Activated CD4-positive, CD25-positive, alpha-beta regulatory T cell (primary cell): ENCODE measurements at places on chromosomes 7 and 10.

GRCh38 chr10:77604063-77604462, 33.5 kb downstream of the KCNMA1 start:
- no peak for DNase-seq

GRCh38 chr7:39647816-39648215, 24.4 kb downstream of the RALA start:
- no peak for DNase-seq

GRCh38 chr10:105950410-105950809, 1214.1 kb downstream of the SORCS1 start:
- no peak for DNase-seq

GRCh38 chr7:117249696-117250095, 73.2 kb downstream of the WNT2 start:
- no peak for DNase-seq

DNA sequence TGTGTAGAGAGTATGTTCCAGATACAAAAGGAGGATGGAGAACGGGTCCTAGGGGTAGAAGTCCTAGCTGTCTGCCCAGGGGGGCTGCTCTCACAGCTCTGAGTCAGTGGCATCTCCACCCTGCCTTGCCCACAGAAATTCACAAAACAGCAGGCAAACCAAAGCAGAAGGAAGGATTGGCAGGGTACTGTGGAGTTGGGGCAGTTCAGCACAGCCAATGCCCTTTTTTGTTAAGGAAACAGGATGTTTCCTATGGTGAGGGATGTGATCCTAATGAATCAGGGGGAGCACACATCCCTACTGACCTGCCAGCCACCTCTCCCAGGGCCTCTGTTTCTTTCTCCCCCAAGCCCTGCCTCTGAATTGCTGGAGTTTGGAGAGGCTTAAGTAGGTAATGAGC, 457.6 kb downstream of the PLXNA4 start:
- DNase-seq, result no peak

GRCh38 chr7:64045301-64046040, at the start of gene ZNF727:
Gene ZNF727 (plus strand): TSS chr7:64045434. CDS start chr7:64045622, 188 bp downstream.
- no peak for DNase-seq

DNA sequence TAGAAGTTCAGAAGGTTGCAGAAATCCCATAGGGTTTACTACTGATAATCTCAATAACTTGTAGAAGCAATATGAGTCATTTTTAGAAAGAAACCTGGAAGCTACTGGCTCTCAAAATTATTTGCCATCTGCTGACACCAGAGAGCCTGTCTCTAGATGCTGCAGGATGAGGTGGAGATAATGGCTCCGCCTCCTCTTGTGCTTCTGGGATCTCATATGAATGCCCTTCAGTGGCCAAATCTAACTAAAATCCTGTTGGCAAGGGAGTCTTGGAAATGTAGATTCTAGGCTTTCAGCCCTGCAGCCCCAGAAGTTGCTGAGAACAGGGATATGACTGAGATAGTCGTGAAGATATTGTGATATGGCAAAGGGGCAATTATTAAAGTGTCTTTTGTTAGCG, 348.1 kb downstream of the CCSER2 start:
- no peak for DNase-seq

DNA sequence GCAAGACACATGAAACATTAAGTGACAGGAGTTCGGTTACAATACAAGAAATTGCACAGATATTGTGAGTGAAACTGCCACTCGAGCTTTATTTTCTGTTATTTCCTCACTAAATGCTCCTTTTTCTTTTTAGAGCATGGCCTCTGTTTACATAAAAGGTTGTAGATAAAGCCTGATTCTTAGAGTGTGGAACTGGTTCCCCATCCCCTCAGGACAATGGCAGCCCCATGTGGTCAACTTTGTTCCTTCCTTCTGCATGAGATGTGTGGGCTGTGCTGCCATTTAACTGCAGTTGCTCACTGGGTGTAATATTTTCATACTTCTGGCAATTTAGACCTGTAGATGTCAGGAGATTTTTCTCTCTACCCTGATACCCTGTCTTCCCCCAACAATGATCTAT, 70.2 kb downstream of the LRGUK start:
- no peak for DNase-seq

DNA sequence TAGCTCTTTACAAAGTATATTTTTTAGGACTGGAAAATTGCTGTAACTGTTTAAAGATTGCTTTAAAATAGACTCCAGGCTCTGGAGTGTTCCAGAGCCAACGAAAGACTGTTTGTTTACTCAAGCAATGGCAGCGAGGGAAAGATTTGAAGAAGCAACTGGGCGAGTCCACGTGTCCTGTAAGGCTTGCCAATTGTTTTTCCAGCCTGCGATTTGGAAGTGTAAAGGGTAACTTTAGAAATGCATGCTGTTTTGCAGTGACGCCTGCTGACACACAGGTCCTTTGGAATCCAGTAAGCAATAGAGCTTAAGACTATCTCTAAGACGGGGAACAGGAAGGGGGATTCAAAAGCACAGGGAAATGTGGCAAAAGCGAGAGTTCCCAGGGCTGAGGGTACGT, 55.8 kb downstream of the TACC2 start:
- no peak for DNase-seq

DNA sequence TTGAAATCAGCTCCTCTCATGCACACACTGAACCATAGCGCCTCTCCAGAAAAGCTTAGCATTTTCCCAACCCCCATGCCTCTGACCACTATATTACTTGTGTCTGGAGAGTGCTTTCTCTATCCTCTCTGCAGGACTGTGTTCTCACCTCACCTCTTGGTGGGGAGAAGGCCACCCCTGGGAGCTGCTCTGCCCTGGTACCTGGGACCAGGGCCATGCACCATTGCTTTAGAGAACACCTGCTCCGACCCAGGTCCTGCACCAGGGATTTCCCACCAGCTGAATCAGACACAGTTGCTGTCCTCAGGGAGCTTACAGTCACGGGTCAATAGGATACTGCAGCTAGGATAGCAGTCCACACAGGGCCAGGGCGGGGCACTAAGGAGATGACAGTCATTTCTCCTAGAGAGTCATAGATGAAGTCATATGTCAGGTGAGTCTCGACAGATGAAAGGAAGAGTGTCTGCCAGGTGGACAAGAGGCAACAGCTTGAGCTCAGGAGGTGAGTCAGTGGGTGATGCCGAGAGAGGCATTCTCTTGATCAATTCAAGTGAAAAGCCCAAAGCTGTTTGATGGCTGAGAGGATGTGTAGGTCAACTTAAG, 619 bp upstream of the LMTK2 start:
- no peak for DNase-seq

- no peak for DNase-seq
These were observed 32.1 kb upstream of the RHEB start for GRCh38 chr7:151551820-151552219.

DNA sequence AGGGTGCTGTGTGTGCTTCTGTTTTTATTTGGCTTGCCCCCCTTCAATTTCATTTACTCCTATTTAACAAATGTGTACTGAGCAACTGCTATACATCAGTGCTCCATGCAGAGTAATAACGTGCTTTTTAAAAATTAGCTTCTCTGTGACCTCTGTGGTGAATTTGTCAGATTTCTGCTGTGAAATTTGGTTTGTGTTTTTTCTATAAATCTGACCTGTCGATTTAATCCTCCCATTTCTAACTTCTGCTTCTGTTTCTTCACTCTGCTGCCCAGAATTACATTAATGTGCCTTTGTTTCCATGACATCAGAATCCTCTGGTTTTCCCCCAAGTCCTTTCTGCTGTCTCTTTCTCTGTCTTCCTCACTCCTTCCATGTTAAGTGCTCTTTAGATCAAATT, 123.8 kb upstream of the CACNA2D1 start:
- DNase-seq, result no peak

DNA sequence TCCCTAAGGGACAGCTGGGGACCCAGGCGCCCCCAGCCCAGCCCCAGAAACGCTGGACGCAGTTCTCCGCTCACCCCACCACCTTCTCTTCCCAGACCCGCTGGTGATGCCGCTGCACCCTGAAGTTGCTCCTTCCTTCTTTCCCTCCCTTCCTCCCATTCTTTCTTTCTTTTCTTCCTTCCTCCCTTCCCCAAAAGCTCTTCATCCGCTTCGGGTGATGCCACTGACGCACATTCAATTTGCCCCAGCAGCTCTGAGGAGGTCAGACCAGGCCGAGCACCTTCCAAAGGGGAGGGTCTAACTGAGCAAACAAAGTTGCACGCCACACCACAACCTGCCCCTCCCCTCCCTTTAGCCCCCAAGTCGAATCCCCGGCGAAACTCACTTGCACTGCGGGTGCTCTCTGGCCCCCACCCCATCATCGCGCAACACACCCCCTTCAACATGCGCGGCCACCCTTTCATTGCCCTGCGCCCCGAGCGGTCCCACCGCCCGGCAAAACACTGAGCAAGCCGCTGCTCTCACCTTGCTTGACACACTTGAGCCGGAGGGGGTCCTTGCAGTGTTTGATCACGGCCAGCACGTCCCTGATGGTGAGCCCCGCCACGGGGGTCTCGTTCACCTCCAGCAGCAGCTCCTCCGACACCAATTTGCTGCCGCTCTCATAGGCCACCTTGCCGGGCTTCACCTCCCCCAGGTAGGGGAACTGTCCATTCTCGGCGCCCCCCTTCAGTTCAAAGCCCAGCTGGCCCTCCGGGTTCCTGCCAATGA, 787 bp downstream of the MAGI2 start:
- no peak for DNase-seq

GRCh38 chr10:49001870-49002672, 62.4 kb upstream of the LRRC18 start:
- DNase-seq, result no peak

- DNase-seq, result no peak
These were observed 33.8 kb downstream of the MAP3K8 start for GRCh38 chr10:30467651-30468338.

DNA sequence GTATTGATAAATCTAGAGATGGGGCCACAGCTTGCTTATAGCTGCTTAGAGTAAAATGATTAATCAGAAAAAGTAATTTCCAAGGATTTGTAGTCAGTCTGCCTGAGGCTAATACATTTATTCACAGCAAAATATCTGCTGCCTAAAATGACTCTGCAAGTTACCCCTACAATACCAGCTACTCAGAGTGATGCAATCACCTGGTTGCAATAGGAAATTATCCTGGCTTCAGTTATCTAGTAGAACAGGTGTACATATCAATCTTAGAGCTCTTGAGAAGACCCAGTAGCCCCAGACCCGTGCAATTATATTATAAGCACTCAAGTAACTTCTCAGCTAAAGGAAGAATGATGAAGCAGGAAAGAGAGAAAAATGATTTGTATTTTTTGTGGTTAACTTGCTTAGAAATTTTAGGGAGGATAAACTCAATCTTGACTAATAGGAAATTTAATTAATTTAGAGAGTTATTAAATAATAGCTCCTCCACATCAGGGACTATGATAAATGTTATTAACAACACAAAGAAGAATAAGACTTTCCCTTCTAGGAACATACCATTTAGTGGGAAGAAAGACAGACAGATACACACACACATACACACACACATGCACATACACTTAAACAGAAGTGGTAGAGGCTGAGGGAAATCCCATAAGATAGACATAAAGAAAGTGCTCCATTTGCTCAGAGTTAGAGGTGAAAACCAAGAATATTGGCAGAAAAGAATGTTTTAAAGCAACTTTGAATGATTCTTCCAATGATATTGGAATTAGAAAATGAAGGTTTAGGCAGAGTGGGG, 140.4 kb upstream of the PRSS1 start:
- DNase-seq, result no peak

GRCh38 chr7:34354899-34355298, 303.1 kb upstream of the NPSR1 start:
- no peak for DNase-seq

DNA sequence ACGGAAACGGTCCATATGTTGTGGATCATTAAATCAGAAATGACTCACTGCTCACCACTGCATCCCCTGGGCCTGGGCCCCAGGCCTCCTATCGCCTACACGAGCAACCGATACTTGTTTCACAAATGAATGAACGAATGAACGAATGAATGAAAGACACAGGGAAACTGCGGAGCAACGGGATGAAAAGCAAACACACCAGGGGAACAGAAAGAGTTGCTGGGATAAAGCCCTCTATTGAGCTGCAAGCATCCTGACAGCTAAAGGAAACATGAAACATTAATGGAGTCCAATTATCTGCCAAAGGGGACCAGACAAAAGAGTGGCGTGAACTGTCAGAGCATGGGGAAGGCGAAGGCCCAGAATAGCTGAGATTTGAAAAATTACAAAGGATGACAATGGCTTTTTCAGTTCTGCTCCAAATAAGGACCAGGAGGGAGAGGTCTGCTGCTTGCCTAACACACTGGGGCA, 92.1 kb downstream of the GRB10 start:
- no peak for DNase-seq

- no peak for DNase-seq
These were observed 107.3 kb downstream of the LRRN3 start for GRCh38 chr7:111198255-111198654.

GRCh38 chr7:88132725-88133124, 87.1 kb downstream of the SRI start:
- DNase-seq, result no peak

GRCh38 chr10:19498393-19499290, 317.6 kb upstream of the PLXDC2 start:
- DNase-seq, result no peak
